ENCODE measurements at places on chromosomes 5 and 9. TPM values are rescaled to one million over a fixed set of nuclear protein-coding genes. Genes with fewer than 3 reads are reported as not detected.

GRCh38 chr5:62343428-62343827 lies 37.4 kb downstream of the KIF2A start:
- DNase-seq: no peak

GRCh38 chr5:78515670-78516069 lies 132.9 kb downstream of the LHFPL2 start:
- no peak for DNase-seq

GRCh38 chr5:137666461-137666850 lies 69.4 kb downstream of the KLHL3 start:
- DNase-seq: no peak

- DNase-seq: no peak
Measured at GRCh38 chr5:177546258-177546741, 8.1 kb downstream of the FAM193B start.

DNA sequence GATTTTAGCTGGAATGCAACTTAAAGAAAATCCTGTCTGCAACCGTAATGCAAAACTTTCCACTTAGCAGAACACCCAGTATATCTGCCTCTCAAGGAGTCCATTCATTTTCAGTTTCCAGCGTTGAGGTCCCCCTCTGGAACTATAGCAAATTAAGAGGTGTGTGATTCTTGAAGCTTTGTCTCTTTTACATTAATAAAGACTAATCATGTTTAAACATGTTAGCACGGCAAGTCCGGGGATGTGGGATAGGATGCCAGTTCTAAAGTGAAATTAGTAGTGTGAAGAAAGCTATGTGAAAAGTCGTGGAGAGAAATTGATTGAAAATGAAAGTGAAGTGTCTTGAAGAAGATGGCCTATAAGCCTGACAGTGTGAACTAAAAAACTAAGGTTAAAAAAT lies 429.1 kb downstream of the NR2F1-AS1 start:
- DNase-seq: no peak

GRCh38 chr9:123418506-123418905 lies 62.5 kb downstream of the CRB2 start:
- DNase-seq: no peak

DNA sequence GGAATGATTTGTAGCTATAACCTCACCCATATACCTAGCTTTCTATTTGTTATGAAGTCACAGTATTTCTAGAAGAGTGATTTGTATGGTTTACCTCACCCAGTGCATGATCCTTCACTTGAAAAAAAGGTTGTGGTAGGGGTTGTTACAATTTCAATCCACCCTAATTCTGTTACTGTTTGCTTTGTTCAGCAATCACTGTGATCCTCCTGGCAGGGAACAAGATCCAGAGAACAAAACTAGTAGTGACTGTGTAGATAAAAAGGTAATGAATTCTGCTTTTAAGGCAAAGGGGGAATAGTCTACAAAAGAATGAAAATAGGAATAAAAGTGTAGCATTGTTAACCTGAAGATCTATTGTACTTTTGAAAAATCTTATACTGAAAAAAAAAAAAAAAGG lies 191.3 kb upstream of the SH3GL2 start:
- DNase-seq: no peak

DNA sequence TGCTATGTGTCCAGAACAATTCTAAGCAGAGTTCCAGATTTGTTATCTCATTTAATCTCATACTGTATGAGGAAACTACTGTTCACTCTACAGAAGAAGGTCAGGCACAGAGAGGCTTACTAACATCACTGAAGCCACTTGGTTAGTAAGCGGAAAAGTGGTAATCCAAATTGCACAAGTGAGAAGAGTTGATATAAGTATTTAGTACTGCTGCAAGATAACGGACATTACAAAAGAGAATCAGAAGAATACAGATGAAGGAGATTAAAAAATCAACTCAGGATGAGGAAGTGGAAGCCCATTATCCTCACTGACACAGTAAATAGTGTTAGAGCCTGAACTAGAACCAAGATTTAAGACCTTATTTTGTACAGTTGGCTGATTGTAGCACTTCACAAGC lies 22.3 kb upstream of the TLR4 start:
- no peak for DNase-seq

DNA sequence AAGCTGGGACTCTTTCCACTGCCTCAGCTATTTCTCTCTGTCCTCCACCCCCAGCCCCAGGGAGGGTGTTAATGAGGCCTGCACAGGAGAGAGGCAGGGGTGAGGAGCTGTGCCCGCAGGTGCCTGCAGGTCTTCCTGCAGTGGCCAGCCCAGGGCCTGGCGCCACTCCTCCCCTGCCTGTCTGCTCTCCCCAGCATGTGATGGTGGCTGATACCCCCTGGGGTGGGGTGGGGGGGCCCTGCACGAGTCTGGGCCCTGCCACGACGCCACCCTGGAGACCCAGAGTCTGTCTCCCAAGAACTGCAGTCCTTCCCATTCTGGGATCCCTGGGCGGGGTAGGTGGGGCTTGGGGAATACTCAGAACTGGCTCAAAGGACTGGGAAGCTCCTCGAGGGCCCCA lies 166.4 kb upstream of the SMIM23 start:
- no peak for DNase-seq

DNA sequence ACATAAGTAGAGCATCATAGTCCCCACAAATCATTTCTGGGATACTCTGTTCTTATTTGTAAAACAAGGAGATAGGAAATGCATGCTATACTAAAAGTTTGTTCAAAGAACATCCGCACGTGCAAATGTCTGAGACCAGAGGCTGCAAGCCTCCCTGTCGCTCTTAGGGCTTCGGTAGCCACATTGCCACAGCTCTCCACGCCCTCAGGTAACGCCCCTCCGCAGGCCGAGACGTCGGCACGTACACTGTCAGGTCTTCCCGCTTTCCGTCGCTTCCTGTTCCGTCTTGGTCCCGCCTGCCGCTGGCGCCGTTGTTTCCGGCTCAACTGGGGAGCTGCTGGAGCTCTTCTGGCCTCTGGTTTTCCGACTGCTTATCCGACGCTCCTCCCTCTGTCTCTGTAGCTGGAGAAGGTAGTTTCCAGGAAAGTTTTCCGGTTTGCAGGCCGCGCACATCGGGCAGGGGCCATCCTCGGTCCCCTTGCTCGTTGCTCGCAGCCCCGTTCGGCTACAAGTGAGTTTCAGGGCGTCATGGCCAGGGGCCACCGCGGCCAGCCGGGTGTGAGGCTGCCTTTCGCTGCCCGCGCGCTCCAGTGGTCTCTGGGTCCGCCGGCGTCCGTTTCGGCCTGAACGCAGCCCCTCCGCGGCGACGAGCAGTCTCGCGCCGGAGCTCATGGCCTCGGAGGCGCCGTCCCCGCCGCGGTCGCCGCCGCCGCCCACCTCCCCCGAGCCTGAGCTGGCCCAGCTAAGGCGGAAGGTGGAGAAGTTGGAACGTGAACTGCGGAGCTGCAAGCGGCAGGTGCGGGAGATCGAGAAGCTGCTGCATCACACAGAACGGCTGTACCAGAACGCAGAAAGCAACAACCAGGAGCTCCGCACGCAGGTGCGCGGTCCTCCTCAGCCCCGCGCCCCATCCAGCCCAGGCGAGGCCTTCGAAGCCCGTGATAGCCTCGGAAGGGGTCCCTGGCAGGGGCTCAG lies at the start of gene AGGF1:
Gene AGGF1, plus strand, starts transcription at position 308 of the 975 bp plus-strand sequence. Its CDS starts 363 bp downstream, at position 671.
- peak; percentile 87 for DNase-seq

DNA sequence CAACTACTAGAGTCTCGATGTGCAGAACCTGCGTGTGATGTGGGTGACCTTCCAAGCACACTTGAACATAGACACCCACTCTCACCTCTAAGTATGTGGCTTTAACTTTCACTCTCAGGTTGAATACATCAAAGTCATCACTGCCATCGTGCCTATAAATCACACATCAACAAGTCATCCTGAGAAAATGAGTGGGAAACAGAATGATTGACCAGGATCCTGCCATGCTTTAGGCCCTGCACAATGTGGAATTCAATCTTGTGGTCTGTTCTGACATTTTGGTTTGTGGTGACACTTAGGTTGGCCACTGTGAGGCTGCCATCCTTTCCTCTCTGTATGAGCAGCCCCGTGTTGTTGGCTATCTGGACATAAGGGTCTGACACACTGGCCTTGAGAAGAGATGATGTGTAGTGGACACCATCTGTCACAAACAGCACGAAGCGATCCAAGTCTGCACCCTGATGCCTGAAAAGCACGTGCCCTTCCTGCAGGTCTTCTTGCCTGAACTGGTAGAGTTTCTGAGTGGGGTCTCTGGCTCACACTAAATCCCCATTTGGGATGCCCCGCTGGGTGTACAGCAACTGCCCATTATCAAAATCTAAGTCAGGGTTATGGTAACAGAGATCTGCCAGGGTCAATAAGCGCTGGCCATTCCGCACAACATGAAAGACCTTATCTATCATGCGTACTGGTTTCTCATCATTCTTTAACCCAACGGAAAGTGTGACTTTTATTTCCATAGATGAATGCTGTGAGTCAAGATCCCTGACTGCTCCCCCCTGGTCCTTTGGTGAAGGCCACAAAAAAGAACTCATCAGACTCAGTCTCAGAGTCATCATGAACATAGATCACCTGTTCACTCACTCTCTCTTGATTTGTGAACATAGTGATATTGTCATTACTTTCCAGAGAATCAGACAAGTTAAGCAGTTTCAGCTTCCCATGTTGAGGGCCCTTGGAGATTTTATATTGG lies 116.6 kb downstream of the ESM1 start:
- no peak for DNase-seq

DNA sequence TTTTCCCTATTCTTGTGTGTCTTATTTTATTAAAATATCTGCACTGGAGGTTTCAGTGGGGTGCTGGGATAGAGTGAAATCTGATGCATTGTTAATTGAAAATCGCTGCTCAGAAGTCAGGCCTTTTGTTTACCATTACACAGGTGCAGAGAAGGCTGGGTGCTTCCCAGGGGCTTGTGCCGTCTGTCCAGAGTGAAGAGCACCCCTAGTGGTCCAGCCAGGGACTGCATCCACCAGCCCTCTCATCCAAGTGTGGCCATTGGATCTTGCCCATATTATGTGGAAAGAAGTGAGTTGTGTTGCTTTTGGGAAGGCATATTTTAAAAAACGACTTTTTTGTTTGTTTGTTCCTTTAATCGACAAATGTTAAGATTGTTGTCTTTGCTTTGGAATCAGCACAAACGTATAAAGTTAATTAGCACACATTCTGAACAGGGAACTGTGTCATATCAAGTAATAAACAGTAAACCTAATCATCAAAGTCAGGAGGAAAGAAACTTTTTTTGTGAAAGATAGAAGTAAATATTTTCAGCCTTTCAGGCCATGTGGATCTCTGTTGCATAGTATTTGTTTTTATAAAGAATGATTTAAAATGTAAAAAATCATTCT lies 315.6 kb downstream of the MTRR start:
- no peak for DNase-seq

- no peak for DNase-seq
Measured at GRCh38 chr5:129652349-129653056, 95.4 kb upstream of the MINAR2 start.

DNA sequence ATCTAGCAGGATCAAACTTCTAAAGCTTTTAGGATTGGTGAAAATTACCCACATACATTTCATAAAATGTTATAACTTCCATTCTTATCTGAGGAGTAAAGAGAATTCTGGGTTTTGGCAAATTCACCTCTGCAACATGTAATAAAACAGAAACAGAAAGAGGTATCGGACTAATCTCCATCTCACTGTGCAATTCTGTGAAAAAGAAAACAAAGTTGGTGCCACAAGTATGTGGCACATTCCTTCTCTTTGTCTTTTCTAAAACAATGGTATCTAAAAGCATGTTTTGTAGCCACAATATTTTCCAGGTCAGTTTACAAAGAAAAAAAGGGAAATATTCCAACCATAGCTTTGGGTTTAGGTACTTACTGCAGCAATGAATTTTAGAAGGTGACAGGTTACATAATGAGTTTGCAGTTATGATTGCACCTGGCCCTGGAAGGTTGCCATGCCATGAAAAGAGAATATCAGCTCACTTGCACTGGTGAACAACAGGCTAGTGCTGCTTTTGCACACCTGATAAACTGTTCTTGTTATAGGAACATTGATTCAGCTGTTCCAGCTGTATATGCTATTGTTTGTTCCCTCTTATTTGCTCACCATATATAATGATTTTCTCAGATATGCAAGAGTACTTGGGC lies 491.3 kb upstream of the MEF2C start:
- DNase-seq: no peak

DNA sequence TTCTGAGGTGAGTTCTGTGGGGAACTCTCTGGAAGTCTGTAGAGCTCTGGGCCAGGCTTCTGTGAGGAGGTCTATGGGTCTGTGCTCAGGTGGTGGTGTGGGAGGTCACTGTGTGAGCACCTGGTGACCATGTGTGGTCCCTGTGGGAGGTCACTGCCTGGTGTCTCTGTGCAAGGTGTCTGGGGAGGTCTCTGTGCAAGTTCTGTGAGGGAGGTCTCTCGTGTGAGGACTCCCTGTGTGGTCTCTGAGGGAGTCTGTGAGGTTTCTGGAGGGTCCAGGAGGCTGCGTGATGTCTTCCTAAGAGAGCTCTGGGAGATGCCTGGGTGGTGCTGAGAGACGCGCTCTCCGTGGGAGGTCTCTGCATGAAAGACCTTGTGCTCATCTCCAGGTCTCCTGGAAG lies 6.0 kb upstream of the SPATA31E1 start:
- no peak for DNase-seq

DNA sequence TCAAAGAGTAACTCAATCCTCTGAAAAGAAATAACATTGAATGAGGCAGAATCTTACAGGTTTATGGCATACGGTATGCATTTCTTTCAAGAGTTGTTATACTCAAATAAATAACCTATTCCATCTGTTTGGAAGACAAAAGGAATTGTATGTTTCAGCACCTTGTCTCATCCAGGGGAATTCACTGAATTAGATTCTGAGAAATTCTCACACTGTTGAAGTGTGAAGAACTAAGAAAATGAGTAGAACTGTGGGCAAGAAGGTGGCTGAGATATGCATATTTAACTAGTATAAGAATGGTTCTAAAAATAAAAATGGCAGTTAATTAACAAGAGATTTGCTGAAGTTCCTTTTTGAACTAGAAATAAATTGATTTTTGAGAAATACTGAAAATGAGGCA lies 279.3 kb upstream of the DAP start:
- no peak for DNase-seq

DNA sequence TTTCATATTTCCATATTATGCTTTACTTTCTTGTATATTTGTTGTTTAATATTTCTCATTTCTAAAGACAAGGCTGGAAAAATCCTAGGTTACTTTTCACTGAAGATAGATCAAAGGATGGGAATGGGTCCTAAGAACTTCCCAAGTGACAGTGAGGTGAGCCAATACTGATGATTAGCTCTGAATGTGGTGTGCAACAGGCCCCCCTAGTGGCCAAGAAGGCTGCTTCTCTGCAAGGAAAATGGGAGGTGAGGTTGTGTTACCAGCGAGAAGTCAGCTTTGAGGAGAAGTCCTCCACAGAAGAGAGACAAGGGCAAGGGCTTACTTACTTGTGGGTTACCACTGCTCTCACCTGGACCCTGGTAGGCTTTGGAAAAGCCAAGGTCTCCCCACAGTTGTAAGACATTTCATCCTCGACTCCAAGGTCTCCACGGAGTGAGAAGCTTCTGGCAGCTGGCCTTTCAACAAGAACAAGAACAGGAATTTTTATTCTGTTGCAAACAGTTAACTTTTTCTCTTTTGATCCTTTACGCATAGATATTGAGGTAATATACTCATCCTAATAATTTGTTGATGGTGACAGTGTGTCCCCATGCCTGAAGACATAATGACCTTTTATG lies 69.9 kb downstream of the MAMDC2 start:
- peak; percentile 66 for DNase-seq

PKN3 gene
- 7.3 TPM for total RNA-seq

GMCL2 gene
- total RNA-seq: not detected

BAAT gene
- not detected for total RNA-seq

CAVIN4 gene
- total RNA-seq: not detected

FRMD3 gene
- total RNA-seq: 31.2 TPM

RALGPS1 gene
- total RNA-seq: 9.8 TPM

SPINK4 gene
- not detected for total RNA-seq

LRRC70 gene
- 4.8 TPM for total RNA-seq

PCDHGA4 gene
- total RNA-seq: 11.7 TPM

RNF183 gene
- 0.20 TPM for total RNA-seq
